ENCODE measurements at places on chromosomes 12 and 14.
A peak's percentile ranks its signal among the peaks of the same experiment; 100 is the strongest.

DNA sequence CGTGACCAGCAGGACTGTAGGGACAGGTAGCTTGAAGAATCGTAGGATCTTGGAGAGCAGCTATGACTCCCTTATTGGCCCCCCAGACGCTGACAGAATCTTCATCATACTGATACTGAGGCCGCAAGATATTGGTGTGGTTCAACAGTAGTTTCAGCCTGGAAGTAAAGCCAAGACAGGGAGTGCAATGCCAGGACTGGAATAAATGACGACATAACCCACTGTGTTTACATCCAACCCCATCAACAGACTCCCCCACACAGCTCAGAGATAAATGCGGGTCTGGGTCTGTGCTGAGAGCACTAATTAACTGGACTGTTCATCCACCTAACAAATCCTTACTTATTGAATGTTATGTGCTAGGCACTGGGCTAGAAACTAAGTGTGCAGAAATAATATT, 16.6 kb downstream of the NOXRED1 start:
- no peak for DNase-seq

DNA sequence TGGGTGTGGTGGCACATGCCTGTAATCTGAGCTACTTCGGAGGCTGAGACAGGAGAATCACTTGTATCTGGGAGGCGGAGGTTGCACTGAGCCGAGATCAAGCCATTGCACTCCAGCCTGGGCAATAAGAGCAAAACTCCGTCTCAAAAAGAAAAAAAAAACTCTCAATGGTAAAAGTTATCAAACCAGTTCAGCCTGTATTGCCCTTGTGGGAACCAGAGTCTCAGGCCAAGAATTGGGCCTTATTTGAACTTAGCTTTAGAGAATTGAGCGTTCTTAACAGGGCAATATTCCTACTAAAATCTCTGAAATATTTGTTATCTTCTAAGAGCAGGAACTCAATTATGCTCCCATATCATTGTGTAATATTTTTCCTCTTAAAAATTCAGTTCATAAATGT, 7.7 kb upstream of the MDM2 start:
- no peak for DNase-seq

DNA sequence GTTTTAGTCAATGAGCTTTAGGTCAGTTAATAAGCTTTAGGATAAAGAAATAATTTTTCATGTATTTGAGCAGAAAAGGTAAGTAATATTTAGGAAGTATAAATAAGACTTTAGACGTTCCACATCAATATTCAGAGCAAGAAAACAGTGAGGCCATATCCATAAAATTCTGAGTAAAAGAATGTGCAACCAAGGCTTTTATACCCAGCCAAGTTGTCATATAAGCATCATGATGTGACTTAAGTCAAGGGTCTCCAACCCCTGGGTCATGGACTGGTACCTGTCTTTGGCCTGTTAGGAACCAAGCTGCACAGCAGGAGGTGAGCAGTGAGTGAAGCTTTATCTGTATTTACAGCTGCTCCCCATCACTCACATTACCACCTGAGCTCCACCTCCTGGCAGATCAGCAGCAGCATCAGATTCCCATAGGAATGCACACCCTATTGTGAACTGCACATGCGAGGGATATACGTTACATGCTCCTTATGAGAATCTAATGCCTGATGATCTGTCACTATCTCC, 74.1 kb downstream of the ZNF664 start:
- DNase-seq, result no peak

DNA sequence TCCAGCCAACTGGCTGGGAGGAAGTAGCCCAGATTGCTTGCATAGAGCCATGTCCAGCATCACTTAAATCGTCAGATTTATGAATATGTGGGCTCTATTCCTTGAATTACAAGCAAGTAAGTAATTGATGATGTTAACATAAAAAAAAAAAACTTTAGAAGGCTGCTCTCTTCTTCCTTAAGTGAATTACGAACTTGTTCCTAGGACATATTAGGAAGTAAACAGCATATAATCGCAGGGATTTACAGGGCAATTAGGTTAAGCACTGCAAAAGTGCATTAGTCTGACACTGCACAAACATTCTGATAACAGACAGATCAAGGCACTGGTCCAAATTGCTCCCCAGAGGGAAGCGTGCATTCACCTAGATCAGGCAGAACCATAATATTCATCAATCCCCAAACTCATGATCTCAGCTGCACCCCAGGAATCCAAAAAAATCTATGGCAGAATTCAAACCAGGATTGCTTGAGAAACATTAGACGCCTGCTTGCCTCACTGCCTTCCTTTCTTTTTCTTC, 293.2 kb downstream of the TMEM132D start:
- DNase-seq, result no peak

DNA sequence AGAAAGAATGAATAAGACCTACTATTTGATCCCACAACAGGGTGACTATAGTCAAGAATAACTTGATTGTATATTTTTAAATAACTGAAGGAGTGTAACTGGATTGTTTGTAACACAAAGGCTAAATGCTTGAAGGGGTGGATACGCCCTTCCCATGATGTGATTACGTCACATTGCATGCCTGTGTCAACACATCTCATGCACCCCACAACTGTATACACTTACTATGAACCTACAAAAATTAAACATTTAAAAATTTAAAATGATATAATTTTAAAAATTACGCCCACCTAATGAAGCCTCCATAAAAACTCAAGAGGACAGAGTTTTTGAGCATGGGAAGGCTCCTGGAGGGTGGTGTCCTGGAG, 94.5 kb downstream of the SCARB1 start:
- DNase-seq, result no peak

DNA sequence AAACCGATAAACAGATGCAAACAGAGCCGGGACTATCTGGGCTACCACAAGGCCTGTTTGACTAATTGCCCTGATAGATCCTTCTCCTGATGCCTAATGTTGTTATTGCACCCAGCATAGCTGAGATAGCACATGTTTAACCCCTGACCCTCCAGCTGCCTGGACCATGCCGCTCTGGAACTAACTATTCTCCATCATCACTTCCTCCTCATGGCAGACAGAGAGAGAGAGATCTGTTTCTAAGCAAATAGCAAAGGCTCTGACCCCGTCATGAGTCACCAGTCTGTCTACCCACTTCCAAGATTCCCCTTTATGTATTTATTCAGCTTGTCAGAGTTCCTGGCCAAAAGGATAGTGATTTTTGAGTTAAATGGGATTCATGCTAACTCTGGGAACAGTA, 58.2 kb upstream of the FLRT2 start:
- no peak for DNase-seq

- no peak for DNase-seq
Measured at GRCh38 chr14:74981462-74981782, 21.3 kb upstream of the EIF2B2 start.

- no peak for DNase-seq
Measured at GRCh38 chr14:100826391-100827100, 628 bp downstream of the MEG3 start.

DNA sequence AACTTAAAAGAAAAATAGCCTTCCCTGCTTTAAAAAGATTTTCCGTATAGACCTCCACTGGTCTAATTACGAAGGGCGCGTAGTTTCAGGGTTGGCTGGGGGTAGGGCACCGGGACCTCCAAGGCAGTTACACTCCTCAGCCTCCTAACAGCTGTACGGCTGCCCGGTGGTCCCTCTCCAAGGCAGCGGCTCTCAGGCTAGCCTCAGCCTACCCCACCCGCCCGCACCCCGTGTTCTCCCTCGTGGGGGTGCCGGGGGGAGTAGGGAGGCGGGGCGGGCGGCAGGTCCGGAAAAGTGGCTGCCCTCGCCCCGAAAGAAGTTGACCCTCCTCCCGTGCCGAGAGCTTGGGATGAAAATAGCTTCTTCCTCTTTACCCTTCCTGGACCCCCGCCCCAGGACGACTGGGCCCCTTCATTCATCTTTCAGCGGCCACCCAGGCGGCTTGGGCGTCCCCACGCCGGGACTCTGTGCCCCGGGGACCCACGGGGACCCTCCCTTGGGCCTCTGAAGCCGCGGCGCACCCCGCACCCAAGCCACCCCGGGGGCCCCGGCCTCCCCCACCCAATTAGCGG, 991 bp upstream of the RCOR1 start:
- no peak for DNase-seq

DNA sequence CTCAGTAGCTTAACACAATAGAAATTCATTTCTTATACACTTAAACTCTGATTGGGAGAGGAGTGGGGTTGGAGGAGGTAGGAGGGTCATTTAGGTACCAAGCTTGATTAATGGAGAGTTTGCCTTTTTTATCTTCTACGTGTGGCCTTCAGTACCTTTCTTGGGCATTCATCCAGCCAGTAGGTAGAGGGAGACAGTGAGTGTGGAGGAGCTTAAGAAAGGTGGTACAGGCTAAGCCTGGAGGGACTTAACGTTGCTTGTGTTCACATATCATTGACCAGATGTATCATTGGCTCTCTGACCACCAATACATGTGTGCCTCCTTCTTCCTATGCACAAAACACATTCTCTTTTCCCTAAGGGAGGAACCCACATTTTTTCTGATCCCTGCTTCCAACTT, 232.9 kb upstream of the CRY1 start:
- DNase-seq, result no peak

- no peak for DNase-seq
Measured at GRCh38 chr12:130775953-130776856, 60.1 kb upstream of the RIMBP2 start.

DNA sequence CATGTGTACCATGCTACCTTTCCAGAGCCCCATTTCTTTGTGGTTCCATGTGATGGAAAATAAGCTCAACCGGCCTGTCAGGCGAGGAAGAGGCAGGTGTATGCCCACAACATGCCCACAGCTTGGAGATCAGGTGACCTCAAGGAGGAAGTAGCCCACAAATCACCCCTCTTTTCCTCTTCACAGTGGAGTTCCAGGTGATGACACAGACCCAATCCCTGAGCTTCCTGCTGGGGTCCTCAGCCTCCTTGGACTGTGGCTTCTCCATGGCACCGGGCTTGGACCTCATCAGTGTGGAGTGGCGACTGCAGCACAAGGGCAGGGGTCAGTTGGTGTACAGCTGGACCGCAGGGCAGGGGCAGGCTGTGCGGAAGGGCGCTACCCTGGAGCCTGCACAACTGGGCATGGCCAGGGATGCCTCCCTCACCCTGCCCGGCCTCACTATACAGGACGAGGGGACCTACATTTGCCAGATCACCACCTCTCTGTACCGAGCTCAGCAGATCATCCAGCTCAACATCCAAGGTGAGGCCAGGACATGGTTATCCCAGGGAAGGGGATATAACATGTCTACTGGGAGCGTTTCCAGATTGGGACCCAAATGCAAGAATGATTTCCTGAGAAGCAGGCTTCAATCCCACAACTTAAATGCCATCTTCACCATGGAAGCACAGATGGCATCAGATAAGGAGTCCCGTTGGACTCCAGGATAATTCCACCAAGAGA, 5.5 kb downstream of the TAPBPL start:
- no peak for DNase-seq

- no peak for DNase-seq
Measured at GRCh38 chr12:103756443-103756842, 84.6 kb downstream of the NT5DC3 start.

- peak; percentile 15 for DNase-seq
Measured at GRCh38 chr12:64192644-64193444, 29.3 kb downstream of the KICS2 start.

DNA sequence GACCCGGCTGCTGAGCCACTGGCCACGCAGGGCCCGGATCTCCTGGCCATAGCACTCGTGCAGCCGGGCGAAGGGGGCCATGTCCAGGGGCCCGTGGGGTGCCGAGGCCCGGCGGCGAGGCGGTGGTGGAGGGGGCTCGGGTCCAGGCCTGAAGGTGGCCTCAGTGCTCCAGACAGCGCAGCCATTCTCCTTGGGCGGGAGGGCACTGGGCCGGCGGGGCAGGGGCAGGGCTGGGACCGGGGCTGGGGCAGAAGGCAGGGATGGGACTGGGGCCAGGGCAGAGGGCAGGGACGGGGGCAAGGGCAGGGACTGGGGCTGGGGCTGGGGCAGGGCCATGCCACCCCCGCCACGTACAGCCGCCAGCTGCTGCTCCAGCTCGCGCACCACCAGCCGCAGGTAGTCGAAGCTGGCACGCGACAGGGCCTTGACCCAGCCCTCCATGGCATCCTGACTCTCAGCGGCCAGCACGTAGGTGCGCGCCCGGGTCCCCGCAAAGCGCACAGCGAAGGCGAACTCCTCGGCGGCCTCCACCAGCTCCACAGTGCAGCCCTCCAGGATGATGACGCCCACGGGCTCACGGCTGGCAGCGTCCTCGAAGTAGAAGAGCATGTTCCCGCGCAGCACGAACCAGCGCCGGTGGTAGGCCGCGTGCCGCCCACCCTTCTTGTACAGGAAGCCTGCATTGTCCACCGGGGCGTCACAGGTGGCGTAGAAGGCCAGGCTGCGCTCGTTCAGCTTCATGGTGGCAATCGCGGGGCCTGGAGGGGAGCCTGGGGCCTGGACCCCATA, 6.0 kb downstream of the PHETA1 start:
- DNase-seq, result no peak

- DNase-seq, result no peak
Measured at GRCh38 chr14:55373784-55374705, 37.6 kb downstream of the ATG14 start.

- DNase-seq, result peak; percentile 38
Measured at GRCh38 chr12:50166799-50167048, 445 bp downstream of the CERS5 start.

- no peak for DNase-seq
Measured at GRCh38 chr14:56244138-56244789, 126.1 kb downstream of the PELI2 start.

GRCh38 chr14:102949801-102950451, 27.5 kb downstream of the AMN start:
- no peak for DNase-seq

GRCh38 chr12:8680533-8680932, 17.3 kb upstream of the RIMKLB start:
- no peak for DNase-seq

DNA sequence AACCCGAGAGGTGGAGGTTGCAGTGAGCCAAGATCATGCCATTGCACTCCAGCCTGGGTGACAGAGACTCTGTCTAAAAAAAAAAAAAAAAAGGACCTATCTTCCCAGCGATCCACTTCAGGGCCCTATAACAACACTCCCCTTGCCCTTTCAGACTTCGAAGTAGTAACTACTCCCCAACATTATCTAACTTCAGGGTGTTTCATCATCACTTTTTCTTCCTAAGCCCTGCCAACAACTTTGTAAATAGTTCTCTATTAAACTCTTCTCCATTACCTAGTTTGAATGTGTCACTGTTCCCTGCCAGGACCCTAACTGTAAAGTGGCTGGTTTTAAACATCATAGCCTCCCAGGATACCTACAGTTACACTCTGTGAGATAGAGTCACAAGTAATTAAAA, 220.8 kb downstream of the BTG1 start:
- no peak for DNase-seq

Data from GM18507 (cell line).